ENCODE measurements at places on chromosomes 6 and 20. TPM values are rescaled to one million over a fixed set of nuclear protein-coding genes. Genes with fewer than 3 reads are reported as not detected.

The HUS1B gene
- 1.8 TPM for total RNA-seq

The ZHX3 gene
- total RNA-seq, result 9.6 TPM

The PSMB8 gene
- 286 TPM for total RNA-seq

The THBS2 gene
- total RNA-seq, result not detected

The SERPINB6 gene
- total RNA-seq, result 26.0 TPM

The MEI4 gene
- not detected for total RNA-seq

The DPPA5 gene
- not detected for total RNA-seq

DNA sequence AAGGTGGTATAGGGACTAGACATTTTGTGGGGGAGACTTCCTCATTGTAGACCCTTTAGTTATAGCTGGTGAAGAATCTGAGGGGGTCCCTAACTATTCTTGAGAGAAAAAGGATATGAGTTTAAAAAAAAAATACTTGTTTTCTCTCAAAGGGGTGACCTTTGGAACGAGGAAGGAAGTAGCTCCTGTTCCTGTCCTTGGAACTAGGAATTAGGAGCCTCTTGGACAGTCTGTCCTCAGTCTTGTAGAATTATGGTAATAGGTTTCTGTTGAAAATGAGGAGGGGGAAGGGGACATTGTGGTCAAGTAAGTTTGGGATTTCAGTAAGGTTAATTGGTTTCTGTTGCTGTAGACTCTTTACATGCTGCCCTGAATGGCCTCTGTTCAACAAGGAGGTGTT is 56.5 kb downstream of the PLEKHG1 start:
- no peak for ATAC-seq

DNA sequence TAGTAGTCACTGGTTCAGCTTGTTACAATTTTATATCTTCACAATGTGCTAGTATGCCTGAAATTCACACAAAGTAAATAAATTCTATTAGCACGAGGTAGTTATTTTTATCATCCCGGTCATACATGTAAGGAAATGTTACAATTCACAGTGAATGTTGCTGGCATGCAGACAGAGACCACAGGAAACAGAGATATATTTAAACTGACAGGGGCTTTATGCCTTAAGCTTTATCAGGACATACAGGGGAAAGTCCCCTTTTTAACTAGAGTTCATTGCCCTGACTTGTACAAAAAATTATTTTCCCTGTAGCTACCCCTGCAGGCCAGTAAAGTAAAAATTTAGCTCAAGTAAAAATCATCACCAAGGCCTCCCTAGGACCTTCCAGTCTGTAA is 712.0 kb upstream of the NRSN1 start:
- ATAC-seq, result no peak

GRCh38 chr6:50815436-50816114 is 3.1 kb upstream of the TFAP2B start:
- no peak for ATAC-seq

- ATAC-seq, result no peak
Observed at GRCh38 chr6:29705389-29706231, 17.6 kb upstream of the HLA-F start.

DNA sequence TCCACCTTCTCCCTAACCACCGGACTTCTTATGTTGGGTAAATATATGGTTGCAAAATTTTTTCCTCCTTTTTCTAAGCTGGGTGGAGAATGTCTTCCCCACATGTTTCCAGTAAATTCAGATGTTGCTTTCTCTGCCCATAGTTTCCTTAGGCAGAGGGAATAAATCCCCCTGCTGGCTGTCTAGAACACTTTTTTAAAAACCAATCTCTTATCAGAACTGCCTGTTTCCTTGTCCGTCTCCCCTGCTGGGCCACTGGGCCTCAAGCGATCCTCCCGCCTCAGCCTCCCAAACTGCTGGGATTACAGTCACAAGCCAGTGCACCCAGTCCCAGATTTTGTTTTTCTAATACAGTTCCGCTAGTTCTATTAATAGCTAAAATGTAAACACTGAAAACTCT is 9.9 kb upstream of the WFDC2 start:
- no peak for ATAC-seq

- ATAC-seq, result no peak
Observed at GRCh38 chr6:119024111-119024510, 54.4 kb downstream of the FAM184A start.

DNA sequence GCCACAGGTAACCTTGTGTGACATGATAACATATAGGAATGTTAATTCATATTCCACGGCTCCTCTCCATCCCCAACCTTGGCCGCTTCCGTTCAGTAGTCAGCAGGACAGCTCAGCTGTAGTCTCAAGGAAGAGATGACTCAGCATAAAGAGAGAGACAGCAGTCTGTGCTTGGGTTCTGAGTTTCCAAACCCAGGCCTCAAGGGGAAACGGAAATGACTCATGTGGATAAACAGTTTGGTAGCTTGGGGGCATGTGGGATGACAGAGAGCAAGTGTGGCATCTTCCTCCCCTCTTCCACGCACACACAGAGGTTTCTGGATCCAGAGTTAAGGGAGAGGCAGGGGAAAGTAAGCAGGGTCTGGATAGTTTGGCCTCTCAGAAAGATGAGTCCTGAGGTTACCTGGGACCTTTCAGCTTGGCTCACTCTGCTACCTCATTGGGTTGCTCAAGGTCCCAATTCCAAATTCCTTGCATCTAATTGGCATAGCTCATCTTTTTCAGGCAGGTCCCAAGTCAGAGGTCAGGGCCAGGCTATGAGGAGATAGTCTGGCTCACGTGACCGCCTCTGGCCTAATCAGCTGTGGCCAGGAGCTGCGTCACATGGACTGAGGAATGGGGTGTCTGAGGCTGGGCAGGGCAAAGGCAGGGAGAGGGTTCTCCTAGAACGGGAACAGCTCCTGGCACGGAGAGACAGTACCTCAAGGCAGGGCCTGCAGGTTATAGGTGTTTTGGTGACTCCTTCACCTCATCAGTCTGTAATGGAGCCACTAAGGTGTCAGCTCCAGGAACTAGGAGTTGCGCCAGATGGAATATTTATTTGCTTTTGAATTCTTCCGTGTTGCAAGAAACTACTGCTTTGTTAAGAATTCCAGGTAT is 36.5 kb upstream of the MLN start:
- peak; percentile 98 for ATAC-seq

DNA sequence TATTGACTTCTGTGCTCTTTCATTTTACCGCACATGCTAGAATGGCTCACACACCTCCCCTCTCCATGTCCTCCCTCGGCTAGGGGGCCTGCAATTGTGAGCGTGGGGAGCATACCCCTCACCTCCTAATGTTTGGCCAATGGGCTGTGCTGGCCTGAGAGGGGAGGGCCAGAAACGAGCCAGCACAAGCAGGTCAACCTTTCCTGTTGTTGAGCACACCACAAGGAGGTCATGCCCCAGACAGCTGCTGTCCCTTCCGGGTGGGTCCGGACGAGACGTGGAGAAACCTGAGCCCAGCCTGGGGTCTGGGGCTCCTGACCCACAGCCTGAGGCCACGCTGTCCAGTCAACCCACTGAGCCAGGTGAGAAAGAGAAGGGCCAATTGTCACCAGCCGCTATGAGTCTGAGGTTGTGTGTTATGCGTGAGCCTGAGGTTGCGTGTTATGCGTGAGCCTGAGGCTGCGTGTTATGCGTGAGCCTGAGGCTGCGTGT is 77.4 kb downstream of the TTLL2 start:
- ATAC-seq, result no peak

DNA sequence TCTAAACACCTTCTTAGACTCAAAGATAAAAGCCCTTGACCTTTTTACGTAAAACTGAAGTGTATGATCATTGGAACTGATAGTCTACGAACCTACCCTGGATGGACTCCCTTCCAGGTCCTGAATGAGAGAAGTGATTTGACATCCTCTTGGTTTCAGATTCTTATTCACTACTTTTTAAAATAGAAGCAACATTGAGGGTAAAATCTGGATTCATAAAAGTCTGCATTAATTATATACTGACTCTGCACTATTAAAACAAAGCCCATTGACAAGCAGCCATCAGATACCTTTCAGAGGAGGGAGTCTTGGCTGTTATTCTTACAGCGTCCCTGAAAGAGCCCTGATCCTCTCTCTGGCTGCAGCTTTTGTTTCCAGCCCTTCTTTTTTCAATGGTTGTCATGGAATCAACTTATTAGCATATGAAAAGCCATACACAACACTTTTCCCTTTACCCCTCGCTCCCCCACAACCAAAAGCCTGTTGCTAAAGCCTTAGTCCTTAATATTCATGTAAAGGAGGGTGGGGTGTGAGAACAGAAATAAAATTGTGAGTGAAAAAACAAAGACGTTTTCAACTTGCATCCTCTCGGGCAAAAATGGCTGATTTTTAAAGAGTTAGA is 270.0 kb upstream of the MARCKS start:
- ATAC-seq, result no peak

GRCh38 chr6:38169221-38169976 is 349.9 kb downstream of the ZFAND3 start:
- no peak for ATAC-seq

GRCh38 chr20:8039042-8039441 is 19.5 kb upstream of the TMX4 start:
- no peak for ATAC-seq

DNA sequence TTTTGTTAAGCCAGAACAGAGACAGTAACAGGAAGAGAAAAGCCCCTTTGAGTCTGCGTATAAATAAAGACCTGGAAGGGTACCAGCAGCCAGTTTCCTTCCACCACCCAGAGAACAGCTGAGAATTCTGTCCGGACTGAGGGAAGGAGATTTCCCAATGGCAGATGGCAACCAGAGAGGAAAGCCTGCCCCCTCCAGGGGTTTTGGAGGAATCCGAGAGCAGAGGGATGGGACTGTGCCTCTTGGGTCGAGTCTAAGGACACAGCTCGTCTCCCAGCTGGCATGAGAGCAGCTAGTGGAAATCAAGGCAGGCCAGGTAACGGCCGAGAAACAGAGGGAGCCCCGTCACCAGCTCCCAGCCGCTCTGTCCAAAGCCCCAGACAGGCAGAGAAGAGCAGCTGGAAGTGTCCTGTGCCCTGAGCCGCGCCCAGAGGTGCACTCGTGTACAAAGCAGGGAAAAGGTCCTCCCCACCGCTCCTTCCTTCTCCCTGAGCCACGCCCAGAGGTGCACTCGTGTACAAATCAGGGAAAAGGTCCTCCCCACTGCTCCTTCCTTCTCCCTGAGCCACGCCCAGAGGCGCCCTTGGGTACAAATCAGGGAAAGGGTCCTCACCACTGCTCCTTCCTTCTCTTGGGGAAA is 134.0 kb upstream of the SNX9 start:
- ATAC-seq, result no peak

- no peak for ATAC-seq
Observed at GRCh38 chr6:99614430-99615186, 8.0 kb downstream of the PRDM13 start.

GRCh38 chr20:16926626-16927430 is 178.7 kb downstream of the OTOR start:
- no peak for ATAC-seq

DNA sequence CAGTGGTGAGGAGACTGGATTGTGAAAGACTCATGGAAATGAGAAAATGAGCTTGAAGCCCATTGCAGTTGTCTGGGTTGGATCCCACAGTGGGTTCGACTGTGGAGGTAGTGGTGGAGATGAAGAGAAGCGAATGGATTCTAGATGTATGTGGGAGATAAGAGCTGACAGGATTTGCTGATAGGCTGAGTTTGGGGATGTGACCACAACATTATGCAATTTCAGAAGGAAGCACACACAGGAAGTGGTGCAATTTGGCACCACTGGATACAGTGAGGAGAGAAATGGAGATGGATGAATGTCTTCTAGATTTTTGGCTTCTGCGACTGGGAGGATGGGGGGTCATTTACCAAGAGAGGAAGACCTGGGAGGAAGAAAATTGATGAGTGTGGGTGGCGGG is 64.4 kb upstream of the MAFB start:
- ATAC-seq, result no peak

DNA sequence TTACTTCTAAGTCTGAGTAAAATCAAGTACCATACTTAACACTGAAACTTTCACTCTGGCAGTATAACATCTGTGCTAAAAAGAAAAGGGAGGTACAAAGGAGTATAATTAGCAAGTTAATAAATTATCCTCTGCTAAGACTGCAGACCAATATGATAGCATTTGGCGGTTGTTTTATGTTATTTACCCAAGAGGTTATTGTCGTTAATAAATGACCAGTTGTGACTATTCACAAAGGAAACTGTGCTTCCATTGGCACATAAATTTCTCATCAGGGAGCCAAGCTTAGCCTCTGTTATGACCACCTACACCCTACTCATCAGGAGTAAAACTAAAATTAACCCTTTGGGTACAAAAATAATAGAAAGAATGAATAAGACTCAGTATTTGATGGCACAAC is 86.5 kb downstream of the CRYBG1 start:
- ATAC-seq, result no peak

DNA sequence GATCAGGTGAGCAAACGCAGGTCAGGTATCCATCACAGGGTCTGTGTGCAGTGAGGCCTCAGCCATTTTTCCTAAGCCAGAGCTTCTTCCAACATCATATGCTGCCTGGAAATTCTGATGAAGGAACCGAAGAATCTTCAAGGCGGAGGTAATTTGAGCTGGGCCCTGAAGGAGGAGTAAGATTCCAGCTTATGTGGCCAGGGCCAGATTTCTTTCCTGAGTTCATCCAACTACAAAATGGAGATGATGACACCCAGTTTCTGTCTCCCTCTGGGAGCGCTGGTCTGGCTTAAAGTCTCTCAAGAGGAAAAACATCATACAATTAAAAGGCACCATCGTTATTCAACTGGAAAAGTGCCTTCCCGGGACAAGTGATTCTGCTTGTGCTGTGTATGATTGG is 6.9 kb upstream of the MANBAL start:
- ATAC-seq, result no peak

DNA sequence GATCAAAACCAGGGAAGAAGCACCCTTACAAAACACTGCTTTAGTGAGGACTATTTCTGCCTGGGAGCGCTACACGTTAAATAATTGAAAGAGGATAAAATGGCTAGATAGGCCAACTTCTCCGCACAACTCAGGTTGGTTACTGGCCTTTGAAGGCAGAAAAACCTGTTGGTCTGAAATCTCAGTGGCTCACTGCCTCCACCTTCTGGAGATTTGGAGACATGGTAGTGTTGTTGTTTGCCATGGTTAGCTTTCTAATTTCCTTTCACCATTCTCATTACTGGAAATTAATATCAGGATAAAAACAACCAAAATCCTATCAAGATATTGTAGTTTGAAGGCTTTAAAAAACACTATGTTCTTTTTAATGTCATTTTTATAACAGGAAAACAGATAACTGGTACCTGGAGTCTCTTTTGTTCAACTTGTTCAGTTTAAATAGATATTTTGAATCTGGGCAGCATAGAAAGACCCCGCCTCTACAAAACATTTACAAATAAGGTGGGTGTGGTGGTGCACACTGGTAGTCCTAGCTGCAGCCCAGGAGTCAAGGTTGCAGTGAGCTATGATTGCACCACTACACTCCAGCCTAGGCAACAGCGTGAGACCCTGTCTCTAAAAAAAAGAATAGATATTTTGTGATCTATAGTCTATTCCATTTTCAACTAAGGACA is 27.5 kb upstream of the BCLAF1 start:
- ATAC-seq, result peak; percentile 65
